ENCODE measurements at places on chromosomes 12 and 14.

DNA sequence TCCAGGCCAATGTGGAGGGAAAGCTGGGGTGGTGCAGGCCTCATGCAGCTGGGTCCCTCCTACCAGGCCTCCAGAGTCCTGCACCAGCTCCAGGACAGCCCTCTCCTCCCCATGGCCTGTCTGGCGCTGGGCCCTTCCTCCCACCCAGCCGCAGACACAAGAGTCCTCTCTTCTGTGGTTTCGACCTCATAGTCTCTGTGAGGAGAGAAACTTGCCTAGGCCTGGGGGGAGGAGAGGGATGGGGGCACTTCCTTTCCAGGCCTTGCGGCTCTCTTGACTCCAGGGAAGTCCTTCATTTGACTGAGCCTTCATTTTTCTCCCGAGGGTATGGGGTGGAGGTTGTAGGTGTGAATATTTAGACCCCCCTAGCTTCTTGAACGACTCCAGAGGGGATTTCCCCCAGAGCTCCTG is 2.3 kb downstream of the MMP14 start:
- H3K4me1 ChIP-seq, result peaks cover 12% of the 10 kb centered on the region
- no peaks in the 10 kb centered on the region for H3K36me3 ChIP-seq
- peak overlapping the region; percentile 97 for H3K27ac ChIP-seq
- H3K27me3 ChIP-seq, result no peaks in the 10 kb centered on the region
- DNase-seq, result no peak
- peak overlapping the region; percentile 99 for H3K4me3 ChIP-seq

DNA sequence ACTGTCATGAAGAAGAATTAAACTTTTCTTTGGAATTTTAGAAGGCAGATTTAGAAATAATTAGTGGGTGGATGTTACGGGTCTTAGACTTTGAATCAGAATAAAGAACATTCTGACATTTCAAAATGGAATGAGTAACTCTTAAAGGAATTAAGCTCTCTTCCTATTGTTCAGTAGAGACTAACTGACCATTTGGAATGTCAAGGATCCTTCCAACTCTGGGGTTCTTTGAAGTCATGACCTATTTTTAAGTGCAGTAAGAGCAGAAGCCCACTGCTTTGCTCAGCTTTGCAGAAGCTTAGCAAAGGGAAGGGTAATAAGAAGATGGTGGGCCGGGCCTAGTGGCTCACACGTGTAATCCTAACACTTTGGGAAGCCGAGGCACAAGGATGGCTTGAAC is 4.0 kb downstream of the CHURC1 start:
- no peaks in the 10 kb centered on the region for H3K36me3 ChIP-seq
- no peak overlapping the region for H3K4me3 ChIP-seq
- H3K4me1 ChIP-seq, result no peaks in the 10 kb centered on the region
- no peak overlapping the region for H3K27ac ChIP-seq
- H3K27me3 ChIP-seq, result no peaks in the 10 kb centered on the region

GRCh38 chr14:32940066-32940651 is 1.5 kb downstream of the NPAS3 start:
- H3K36me3 ChIP-seq, result no peaks in the 10 kb centered on the region
- H3K4me1 ChIP-seq, result no peaks in the 10 kb centered on the region
- no peaks in the 10 kb centered on the region for H3K27me3 ChIP-seq
- no peak for DNase-seq
- H3K27ac ChIP-seq, result peak overlapping the region; percentile 88

- DNase-seq, result no peak
- no peaks in the 10 kb centered on the region for H3K27me3 ChIP-seq
- H3K27ac ChIP-seq, result no peak overlapping the region
- no peak overlapping the region for H3K4me3 ChIP-seq
Measured at GRCh38 chr14:87805315-87805723, 187.7 kb downstream of the GALC start.

GRCh38 chr12:112148031-112148513 is 22.7 kb downstream of the TRAFD1 start:
- no peak for DNase-seq
- no peaks in the 10 kb centered on the region for H3K4me1 ChIP-seq
- H3K27me3 ChIP-seq, result no peaks in the 10 kb centered on the region
- no peak overlapping the region for H3K27ac ChIP-seq
- H3K4me3 ChIP-seq, result no peak overlapping the region
- peaks cover 19% of the 10 kb centered on the region for H3K36me3 ChIP-seq

- no peak overlapping the region for H3K4me3 ChIP-seq
- H3K36me3 ChIP-seq, result no peaks in the 10 kb centered on the region
- H3K4me1 ChIP-seq, result no peaks in the 10 kb centered on the region
- no peak for DNase-seq
Measured at GRCh38 chr14:71230897-71231296, 323.6 kb downstream of the PCNX1 start.

- no peaks in the 10 kb centered on the region for H3K4me1 ChIP-seq
- no peak overlapping the region for H3K27ac ChIP-seq
- H3K4me3 ChIP-seq, result no peak overlapping the region
- no peak for DNase-seq
Measured at GRCh38 chr12:41564816-41565215, 376.7 kb downstream of the PDZRN4 start.

- H3K36me3 ChIP-seq, result no peaks in the 10 kb centered on the region
- H3K4me1 ChIP-seq, result peaks cover 32% of the 10 kb centered on the region
- H3K27ac ChIP-seq, result peak overlapping the region; percentile 96
- no peaks in the 10 kb centered on the region for H3K27me3 ChIP-seq
- no peak for DNase-seq
- H3K4me3 ChIP-seq, result peak overlapping the region; percentile 85
Measured at GRCh38 chr14:73757876-73758391, 43.8 kb upstream of the PNMA1 start.

- no peaks in the 10 kb centered on the region for H3K27me3 ChIP-seq
- no peak overlapping the region for H3K4me3 ChIP-seq
- H3K27ac ChIP-seq, result no peak overlapping the region
- no peaks in the 10 kb centered on the region for H3K36me3 ChIP-seq
- DNase-seq, result no peak
Measured at GRCh38 chr12:78885466-78885865, 20.9 kb downstream of the SYT1 start.

GRCh38 chr14:101707863-101708620 is 53.5 kb upstream of the PPP2R5C start:
- no peaks in the 10 kb centered on the region for H3K36me3 ChIP-seq
- DNase-seq, result peak; percentile 17
- no peak overlapping the region for H3K4me3 ChIP-seq

GRCh38 chr12:13442457-13442856 is 245.9 kb downstream of the EMP1 start:
- H3K36me3 ChIP-seq, result no peaks in the 10 kb centered on the region
- no peak for DNase-seq

DNA sequence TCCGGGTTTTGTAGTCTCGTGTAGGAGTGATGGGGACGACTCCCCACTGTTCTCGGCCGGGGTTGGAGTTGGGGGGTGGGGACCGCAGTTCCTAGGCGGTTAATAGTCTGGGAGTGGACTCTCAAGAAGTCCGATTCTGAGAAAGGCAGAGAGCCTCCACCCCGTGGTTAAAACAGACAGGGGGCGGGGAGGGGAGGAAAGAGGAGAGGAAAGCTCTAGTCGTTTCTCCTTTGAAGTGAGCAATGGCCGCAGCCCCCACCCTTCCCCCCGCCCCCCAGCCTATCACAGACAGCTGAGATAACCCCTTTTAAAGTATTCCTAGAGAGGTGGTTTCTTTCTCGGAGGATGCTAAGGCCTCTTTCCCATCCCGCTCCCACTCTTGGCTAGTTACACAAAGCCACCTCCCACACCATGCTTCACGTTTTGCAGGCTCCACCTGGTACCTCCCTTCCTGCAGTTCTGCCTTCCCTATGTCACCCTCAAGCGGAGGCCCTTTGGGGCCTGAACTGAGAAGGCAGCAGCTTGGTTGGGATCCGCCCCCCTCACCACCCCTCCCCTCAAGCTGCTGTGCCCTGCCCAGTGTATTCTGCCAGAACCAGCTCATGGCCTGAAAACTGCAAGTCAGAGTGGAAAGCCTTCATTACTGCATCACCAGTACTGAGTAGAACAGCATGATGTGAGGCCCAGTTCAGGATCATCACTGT is 853 bp downstream of the USP5 start:
- H3K4me3 ChIP-seq, result peak overlapping the region; percentile 80
- H3K4me1 ChIP-seq, result peaks cover 6% of the 10 kb centered on the region
- peak overlapping the region; percentile 64 for H3K27ac ChIP-seq
- no peaks in the 10 kb centered on the region for H3K27me3 ChIP-seq
- no peak for DNase-seq

DNA sequence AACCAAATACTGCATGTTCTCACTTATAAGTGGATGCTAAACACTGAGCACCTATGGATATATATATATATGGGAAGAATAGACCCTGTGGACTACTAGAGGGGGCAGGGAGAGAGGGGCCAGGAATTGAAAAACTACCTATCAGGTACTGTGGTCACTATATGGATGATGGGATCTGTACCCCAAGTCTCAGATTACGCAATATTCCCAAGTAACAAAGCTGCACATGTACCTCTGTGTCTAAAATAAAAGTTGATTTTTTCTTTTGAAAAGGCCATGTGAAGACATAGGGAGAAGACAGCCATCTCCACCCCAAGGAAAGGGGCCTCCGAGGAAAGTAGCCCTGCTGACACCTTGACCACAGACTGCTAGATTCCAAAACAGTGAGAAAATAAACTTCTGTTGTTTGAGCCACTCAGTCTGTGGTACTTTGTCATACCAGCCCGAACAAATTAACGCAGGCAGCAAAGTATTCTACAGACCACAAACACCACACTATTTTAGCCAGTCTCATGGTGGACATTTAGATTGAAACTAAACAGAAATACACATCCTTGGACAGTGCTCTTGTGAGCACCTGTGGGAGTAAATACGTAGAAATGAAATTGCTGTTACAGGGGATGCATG is 197.1 kb downstream of the EFCAB11 start:
- H3K27me3 ChIP-seq, result no peaks in the 10 kb centered on the region
- no peaks in the 10 kb centered on the region for H3K4me1 ChIP-seq
- no peak for DNase-seq
- H3K27ac ChIP-seq, result no peak overlapping the region
- no peak overlapping the region for H3K4me3 ChIP-seq
- no peaks in the 10 kb centered on the region for H3K36me3 ChIP-seq

- peaks cover 3% of the 10 kb centered on the region for H3K36me3 ChIP-seq
- H3K27ac ChIP-seq, result no peak overlapping the region
- no peak overlapping the region for H3K4me3 ChIP-seq
- DNase-seq, result no peak
- no peaks in the 10 kb centered on the region for H3K27me3 ChIP-seq
Measured at GRCh38 chr12:873954-874353, 75.5 kb downstream of the RAD52 start.

DNA sequence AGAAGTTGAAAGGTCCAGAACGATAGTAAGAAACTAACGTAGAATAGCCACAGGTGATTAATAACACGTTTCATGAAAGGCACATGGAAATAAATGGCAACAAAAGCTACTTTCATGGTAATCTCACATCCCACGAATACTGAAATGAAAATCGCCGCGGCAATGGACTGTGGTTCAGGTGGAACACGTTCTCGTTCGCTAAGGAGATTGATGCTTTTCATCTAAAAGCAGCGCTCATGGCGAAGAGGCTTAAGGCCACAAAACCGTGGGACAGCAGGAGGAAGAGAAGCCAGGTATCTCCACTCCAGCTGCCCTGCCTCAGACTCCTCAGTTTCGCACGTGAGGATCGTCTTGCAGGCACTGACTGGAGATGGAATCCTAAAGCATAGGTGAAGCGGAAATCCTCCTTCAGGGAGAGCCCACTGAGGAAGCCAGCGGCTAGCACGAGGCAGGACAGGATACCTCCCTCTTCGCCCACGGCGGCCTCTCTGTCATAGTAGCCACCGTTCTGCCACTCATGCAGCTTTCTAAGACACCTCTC is 696 bp upstream of the GPHN start:
- H3K4me3 ChIP-seq, result peak overlapping the region; percentile 92
- H3K4me1 ChIP-seq, result peaks cover 7% of the 10 kb centered on the region
- H3K27ac ChIP-seq, result peak overlapping the region; percentile 93
- no peak for DNase-seq

GRCh38 chr12:2460051-2460670 is 334.6 kb upstream of the FKBP4 start:
- no peaks in the 10 kb centered on the region for H3K36me3 ChIP-seq
- no peak overlapping the region for H3K4me3 ChIP-seq
- no peaks in the 10 kb centered on the region for H3K4me1 ChIP-seq
- no peak overlapping the region for H3K27ac ChIP-seq

- H3K4me1 ChIP-seq, result no peaks in the 10 kb centered on the region
- H3K4me3 ChIP-seq, result no peak overlapping the region
- peak overlapping the region; percentile 58 for H3K27ac ChIP-seq
- H3K36me3 ChIP-seq, result no peaks in the 10 kb centered on the region
- DNase-seq, result no peak
- H3K27me3 ChIP-seq, result no peaks in the 10 kb centered on the region
Measured at GRCh38 chr14:32230181-32230580, 27.1 kb upstream of the RNU6-8 start.

- no peaks in the 10 kb centered on the region for H3K36me3 ChIP-seq
- no peak overlapping the region for H3K4me3 ChIP-seq
- H3K27me3 ChIP-seq, result no peaks in the 10 kb centered on the region
- H3K27ac ChIP-seq, result no peak overlapping the region
- H3K4me1 ChIP-seq, result no peaks in the 10 kb centered on the region
Measured at GRCh38 chr12:4918950-4919660, 9.4 kb downstream of the KCNA1 start.

- H3K27me3 ChIP-seq, result peaks cover 55% of the 10 kb centered on the region
- no peak overlapping the region for H3K4me3 ChIP-seq
- no peak for DNase-seq
- H3K27ac ChIP-seq, result no peak overlapping the region
- H3K36me3 ChIP-seq, result no peaks in the 10 kb centered on the region
Measured at GRCh38 chr12:132614029-132614428, 3.6 kb upstream of the LRCOL1 start.

DNA sequence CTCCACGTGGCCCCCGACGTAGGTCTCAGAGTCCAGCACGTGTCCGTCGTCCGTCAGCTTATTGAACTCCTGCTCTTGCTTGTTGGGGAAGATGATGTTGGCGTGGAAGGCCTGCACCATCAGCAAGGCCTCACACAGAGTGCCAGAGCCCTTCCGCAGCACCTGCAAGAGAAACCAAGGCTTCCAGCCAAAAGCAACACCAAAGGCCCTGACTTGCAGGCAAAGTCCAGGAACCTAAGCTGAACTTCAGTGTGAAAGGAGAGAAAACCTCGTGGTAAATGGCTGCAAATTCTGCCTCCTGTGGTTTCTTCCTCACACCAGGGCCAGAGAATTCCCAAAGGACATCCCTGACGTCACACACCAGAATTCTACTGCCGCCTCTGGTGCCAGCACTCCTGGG is 14.5 kb downstream of the POLE start:
- H3K36me3 ChIP-seq, result peaks cover 12% of the 10 kb centered on the region
- no peak for DNase-seq
- no peak overlapping the region for H3K4me3 ChIP-seq

- no peaks in the 10 kb centered on the region for H3K36me3 ChIP-seq
- H3K27ac ChIP-seq, result no peak overlapping the region
- H3K27me3 ChIP-seq, result no peaks in the 10 kb centered on the region
Measured at GRCh38 chr12:62695696-62696095, 229.1 kb downstream of the MON2 start.

GRCh38 chr14:105491366-105491973 is 424 bp downstream of the TEDC1 start:
- H3K27ac ChIP-seq, result peak overlapping the region; percentile 99
- DNase-seq, result peak; percentile 50
- no peaks in the 10 kb centered on the region for H3K27me3 ChIP-seq
- H3K4me1 ChIP-seq, result peaks cover 18% of the 10 kb centered on the region

Data from breast epithelium (tissue), 4 donors.